ENCODE measurements at places on chromosomes 3 and 15.

DNA sequence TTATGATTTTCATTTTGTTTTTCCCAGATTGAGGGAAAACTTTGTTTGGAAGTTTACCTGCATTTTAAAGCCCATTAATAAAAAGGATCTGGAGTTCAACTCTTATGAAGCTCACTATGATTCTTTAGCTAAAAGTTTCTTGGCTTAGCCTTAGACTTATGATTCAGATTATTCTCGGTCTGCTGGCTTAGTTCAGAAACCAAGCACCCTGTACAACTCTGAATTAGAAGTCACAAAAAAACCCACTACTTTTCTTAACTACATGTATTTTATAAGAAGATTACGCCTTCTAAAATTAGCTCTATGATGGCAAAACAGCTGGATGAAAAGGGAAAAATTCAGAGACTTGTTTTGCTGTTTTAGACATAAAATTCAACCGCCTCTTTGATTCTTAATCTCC, 14.3 kb upstream of the DENND4A start:
- DNase-seq = no peak

GRCh38 chr3:32093204-32093603, 13.2 kb upstream of the GPD1L start:
- no peak for DNase-seq

DNA sequence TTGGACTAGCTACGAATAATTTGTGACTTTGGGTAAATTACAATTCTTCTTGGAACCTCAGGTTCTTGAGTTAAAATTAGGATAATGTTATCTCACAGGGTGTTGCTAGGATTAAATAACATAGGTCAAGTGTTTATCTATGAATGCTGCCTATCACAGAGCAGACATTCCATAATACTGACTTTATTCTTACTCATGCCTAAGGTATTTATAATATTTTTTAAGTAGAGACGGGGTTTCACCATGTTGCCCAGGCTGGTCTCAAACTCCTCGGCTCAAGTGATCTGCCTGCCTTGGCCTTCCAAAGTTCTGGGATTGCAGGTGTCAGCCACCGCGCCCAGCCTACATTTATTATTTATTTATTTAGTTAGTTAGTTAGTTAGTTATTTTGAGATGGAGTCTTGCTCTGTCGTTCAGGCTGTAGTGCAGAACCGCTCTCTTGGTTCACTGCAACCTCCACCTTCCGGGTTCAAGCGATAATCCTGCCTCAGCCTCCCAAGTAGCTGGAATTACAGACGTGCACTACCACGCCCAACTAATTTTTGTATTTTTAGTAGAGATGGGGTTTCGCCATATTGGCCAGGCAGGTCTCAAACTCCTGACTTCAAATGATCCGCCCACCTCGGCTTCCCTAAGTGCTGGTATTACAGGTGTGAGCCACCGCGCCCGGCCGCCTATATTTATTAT, 741 bp upstream of the ZNF106 start:
- no peak for DNase-seq

GRCh38 chr3:147413686-147414389, 4.7 kb downstream of the ZIC1 start:
- no peak for DNase-seq

DNA sequence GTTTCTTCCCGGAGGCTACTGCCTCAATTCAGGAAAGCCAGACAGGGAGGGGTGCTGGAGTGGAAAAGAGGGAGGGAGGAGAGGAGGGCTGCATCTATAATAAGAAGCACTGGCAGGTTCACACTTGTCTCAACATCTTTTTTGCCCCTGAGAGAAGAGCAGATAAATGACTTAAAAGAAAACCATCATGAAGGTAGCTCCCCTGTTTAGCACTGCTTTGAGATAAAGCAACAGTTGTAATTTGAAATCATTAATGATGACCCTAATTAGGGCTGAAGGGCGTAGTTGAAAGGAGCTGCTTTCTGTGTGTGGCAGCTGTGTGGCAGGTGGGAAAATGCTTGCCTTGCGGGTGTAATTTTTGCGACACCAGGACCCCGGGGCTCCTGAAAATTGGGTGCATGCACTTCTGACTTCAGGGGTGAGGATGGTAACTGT, 222.8 kb upstream of the IL12A start:
- DNase-seq = no peak
